Activated CD4-positive, alpha-beta T cell treated with anti-CD3 and anti-CD28 coated beads for 24 hours (primary cell): ENCODE measurements at places on chromosomes 7 and 10.

GRCh38 chr7:17130281-17131059 is 168.0 kb upstream of the AHR start:
- DNase-seq = no peak

- no peak for DNase-seq
Measured at GRCh38 chr10:77036993-77037734, 600.4 kb downstream of the KCNMA1 start.

GRCh38 chr10:72009425-72010081 is 45.4 kb downstream of the CHST3 start:
- DNase-seq = no peak

GRCh38 chr7:141695803-141696289 is 6.1 kb downstream of the DENND11 start:
- DNase-seq = no peak

GRCh38 chr10:33117230-33117629 is 159.2 kb upstream of the ITGB1 start:
- DNase-seq = no peak

DNA sequence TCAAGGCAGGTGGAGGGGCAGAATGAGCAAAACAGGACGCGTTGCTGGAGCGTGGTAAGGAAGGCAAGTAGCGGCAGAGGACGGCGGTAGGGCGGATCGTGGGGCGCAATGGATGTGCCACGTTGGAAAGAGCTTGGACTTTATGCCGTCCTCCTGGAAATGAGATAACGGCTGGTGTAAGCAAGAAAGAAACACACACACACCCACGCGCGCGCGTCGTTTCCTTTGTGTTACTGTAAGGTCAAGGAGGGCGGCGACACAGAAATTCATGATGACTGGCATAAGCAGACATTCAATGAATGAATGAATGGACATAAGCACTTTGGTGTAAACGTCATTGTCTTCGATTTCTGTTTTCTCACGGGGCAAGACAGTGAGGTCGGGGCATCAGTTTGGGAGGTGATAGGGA is 683 bp upstream of the ENTPD7 start:
- peak; percentile 21 for DNase-seq

DNA sequence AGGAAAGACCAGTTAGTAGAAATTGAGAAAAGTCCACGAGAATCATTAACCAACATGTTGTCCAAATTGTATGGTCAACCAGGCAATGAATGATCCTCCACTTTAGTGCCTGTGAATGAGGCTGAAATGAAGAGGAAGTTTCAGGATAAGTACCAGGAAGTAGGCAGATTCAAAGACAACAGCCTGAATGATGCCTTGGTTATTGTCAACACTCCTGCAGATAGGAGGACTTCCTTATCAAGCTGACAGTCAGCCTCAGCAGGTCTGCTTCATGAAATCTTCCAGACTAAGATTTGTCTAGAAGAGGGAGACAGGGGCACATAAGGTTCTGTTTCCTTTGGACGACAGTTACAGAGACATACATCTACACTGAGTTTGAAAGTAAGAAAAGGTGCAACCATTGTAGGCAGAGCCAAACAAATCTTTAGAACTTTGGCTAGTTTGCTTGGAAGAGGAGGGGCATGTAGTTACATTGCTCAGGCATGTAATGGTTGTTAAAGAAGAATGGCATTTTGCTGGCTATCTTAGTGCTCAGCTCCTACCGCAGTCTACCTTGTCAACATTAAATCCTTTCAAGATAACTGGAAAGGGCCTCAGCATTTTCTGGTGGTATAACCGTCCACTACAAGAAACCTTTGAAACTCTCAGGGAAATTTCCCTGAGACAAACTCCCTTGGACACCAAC is 81.4 kb downstream of the ABI1 start:
- DNase-seq = no peak

DNA sequence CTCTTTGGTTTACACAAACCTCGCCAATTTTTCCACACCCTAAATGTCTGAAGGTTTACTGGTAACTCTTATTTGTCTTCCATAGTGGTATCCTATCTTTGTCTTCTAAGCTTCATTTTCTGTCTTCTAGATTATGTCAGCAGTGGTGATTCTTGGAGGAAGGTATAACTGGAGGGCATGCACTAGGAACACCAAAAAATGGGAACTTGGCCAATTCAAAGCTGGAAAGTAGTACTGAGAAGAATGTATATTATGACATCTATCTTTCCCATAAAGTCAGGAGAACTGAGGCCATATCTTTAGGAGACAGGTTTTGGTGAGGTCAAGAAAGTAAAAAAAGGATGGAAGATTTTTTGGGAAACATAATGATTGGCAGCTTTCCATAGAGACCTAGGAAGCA is 113.3 kb downstream of the CPEB3 start:
- DNase-seq = no peak

DNA sequence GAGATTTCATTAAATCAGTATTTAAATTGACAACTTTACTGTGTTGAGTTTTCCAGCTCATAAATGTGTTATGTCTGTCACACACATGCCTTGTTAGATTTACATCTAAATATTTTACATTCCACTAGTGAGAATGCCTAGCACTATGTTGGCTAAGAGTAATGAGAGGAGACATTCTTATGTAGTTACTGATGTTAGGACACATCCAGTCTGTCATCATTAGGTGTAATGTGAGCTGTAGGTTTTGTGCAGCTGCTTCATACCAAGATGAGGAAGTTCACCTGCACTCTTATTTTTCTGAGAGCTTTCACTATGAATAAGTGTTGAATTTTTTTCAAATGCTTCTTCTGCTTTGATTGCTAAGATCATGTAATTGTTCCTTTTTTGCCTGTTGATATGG is 218.0 kb upstream of the IGFBP3 start:
- no peak for DNase-seq

- DNase-seq = no peak
Measured at GRCh38 chr7:17530741-17531421, 232.4 kb downstream of the AHR start.

- DNase-seq = no peak
Measured at GRCh38 chr7:45573661-45574415, at the start of gene ADCY1. ADCY1 (plus strand) TSS chr7:45574368; CDS start chr7:45574544, 176 bp downstream.

DNA sequence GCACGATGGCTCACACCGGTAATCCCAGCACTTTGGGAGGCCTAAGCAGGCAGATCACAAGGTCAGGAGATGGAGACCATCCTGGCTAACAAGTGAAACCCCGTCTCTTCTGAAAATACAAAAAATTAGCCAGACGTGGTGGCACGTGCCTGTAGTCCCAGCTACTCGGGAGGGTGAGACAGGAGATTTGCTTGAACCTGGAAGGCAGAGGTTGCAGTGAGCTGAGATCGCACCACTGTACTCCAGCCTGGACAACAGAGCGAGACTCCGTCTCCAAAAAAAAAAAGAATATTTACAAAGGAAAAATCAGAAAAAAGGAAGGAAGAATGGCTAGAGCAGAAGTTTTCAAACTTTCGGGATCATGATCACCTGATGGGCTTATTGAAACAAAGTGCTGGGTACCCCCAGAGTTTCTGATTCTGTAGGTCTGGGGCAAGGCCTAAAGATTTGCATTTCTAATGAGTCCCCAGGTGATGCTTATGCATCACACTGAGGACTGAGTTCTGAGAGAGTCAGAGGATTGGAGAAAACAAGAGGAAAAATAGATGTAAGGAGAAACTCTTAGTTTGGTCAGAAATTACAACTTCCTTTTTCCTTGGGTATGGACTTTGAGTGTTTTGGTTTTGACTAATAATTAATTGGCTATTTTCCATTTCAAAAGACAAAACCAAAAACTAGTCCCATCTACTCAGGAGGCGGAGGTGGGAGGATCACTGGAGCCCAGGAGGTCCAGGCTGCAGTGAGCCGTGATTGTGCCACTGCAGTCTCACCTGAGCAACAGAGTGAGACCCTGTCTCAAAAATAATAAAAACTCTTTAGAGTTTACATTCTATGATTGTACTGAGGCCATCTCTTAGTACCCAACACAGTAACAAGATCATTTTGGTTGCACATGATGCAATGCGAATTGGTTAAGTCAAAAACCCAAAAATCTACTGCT is 14.4 kb downstream of the MARCHF5 start:
- no peak for DNase-seq

DNA sequence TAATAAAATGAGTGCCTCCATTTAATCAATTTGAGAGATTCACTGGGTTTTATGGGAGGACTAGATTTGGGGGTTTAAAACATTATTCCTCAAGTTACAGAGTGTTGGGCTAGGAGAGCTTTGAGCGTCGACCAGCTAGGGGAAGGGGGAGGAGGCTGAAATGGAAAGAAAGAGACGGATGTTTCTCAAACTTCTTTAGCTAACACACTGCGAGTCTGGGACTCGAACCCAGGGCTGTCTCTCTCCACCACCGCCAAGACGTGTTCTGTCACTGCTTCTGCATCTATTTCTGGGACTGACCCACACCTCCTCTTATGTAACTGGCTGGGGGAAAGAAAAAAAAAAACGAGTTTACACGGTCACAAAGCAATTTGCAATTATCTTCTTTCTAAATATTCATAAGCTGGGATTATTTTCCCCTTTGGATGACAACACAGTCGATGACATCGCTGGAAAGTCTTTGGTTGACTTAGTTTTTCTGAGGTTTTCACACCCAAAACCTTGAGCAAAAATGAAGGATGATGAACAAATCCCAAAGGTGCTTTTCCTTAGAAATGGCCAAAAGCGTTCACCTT is 27.2 kb downstream of the CHST15 start:
- no peak for DNase-seq
